ENCODE measurements at places on chromosomes 11 and 22. TPM values are rescaled to one million over a fixed set of nuclear protein-coding genes. Genes with fewer than 3 reads are reported as not detected.
A peak's percentile ranks its signal among the peaks of the same experiment; 100 is the strongest.

The EXPH5 gene
- 2.0 TPM for total RNA-seq

The DERL3 gene
- total RNA-seq: 0.66 TPM

The TPBGL gene
- total RNA-seq: 0.80 TPM

The INS gene
- total RNA-seq: not detected

The SUSD2 gene
- 1.5 TPM for total RNA-seq

The PELI3 gene
- total RNA-seq: 20.7 TPM

The SLC1A2 gene
- not detected for total RNA-seq

The TANGO2 gene
- total RNA-seq: 10.5 TPM

The OR10D3 gene
- total RNA-seq: not detected

DNA sequence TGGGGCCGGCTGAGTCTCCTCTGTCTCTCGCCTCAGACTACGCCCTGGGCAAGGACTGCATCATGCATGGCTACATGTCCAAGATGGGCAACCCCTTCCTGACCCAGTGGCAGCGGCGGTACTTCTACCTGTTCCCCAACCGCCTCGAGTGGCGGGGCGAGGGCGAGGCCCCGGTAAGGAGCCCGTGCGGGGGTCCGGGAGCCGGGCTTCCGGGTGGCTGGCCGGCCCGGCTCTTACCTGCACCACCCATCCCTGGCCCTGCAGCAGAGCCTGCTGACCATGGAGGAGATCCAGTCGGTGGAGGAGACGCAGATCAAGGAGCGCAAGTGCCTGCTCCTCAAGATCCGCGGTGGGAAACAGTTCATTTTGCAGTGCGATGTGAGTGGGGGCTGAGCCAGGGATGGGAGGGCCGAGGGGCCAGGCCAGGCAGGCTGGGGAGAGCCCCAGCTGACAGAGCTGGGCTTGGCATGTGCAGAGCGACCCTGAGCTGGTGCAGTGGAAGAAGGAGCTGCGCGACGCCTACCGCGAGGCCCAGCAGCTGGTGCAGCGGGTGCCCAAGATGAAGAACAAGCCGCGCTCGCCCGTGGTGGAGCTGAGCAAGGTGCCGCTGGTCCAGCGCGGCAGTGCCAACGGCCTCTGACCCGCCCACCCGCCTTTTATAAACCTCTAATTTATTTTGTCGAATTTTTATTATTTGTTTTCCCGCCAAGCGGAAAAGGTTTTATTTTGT, 4.1 kb upstream of the ANKRD13D start:
- H3K4me3 ChIP-seq: no peak overlapping the region
- peaks cover 74% of the 10 kb centered on the region for H3K36me3 ChIP-seq

DNA sequence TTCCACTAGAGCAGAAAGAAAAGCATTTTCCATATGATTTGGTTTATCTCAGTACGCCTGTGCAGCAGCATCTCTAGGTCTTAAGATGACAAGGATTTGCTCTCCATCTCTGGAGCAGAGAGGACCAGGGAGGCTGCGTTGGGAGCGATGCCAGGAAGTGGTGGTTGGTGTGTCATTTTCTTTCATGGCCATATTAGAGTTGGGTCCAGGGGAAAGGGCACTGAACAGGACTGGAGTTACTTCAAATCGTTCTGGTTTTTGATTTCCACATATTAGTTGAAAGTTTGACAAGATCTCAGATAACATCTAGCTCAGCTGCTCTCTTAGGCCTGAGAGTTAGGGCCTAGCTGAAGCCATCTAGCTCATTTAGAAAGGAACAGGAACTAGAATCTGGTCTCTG, 157.7 kb downstream of the ADAMTS15 start:
- H3K4me3 ChIP-seq: no peak overlapping the region
- no peak overlapping the region for H3K27ac ChIP-seq
- H3K36me3 ChIP-seq: no peaks in the 10 kb centered on the region
- DNase-seq: no peak

DNA sequence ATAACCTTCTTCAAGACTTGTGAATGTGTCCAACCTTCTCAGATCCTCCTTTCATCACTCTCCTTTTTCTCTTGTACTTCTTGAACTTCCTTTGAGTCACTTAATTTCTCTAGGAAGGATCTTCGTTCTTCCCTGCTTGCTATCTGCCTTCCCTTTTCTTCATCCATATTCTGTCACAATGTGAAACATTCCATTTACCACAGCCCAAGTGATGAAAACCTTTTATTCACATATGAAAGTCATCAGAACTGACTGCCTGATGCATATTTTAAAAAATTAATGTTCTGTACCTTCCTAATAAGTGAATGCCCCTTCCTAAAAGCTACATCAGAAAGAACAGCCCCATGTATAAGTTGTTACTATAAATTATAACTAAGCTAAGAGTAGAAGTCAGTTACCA, 520.4 kb upstream of the LUZP2 start:
- H3K27ac ChIP-seq: no peak overlapping the region
- H3K36me3 ChIP-seq: no peaks in the 10 kb centered on the region
- no peak for DNase-seq
- no peaks in the 10 kb centered on the region for H3K4me1 ChIP-seq

DNA sequence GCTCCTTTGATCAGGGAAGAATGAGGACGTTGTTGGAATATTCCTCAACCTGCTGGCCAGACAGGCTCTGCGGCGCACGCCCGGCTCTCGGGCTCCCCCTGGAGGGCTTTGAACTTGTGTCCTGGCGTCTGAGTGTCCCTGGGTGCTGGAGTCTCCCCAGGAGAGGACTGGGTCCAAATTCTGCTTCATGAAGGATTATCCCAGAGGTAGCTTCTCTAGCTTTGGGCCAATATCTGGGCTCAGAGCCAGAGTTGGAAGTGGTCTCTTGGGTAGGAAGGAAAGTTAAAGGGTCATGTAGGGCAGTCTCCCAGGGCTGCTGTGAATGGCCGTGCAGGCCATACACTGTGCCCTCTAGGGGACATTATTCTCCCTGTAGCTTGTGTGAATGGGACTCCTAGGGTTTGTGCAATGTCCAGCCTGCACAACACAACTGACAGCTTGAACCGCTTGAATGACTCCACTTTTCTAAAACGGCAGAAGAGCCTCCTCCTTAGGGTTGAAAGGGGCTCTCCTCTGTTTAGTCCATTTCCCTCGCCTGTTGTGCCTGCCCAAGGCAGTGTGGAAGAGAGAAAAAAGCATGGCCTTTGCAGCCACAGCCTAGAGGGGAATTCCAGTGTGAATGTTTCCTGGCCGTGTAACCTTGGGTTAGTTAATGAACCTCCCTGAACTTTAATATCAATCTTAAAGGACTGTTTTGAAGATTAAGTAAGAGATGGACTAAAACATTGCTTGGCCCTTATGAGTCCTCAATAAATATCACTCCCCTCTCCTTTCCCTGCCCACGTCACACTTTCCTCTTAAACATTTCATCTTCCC, 111.2 kb upstream of the THY1 start:
- H3K27ac ChIP-seq: no peak overlapping the region
- H3K4me1 ChIP-seq: no peaks in the 10 kb centered on the region
- peak; percentile 62 for DNase-seq
- H3K36me3 ChIP-seq: no peaks in the 10 kb centered on the region
- peaks cover 2% of the 10 kb centered on the region for H3K27me3 ChIP-seq

GRCh38 chr11:128704517-128704916, 10.6 kb downstream of the FLI1 start:
- no peak overlapping the region for H3K4me3 ChIP-seq
- peaks cover 80% of the 10 kb centered on the region for H3K4me1 ChIP-seq
- no peak for DNase-seq

DNA sequence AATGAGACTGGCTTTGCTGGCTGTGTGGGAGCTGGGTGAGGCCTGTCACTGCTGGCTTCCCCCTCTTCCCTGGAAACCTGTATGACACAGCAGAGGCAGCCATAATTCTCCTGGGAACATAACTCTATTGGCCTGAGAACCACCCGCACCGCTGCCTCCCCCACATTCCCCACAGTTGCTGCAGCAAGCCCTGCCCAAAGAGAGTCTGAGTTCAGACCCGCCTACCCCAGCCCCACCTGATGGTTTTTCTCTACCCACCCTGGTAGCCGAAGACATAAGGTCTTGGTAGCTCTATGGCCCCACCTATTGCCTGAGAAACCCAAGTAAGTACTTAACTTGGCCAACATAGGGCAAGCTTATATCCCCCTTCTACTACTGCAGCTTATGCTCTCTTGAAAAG, 174.8 kb downstream of the C11orf91 start:
- H3K36me3 ChIP-seq: no peaks in the 10 kb centered on the region
- no peaks in the 10 kb centered on the region for H3K27me3 ChIP-seq
- no peak overlapping the region for H3K4me3 ChIP-seq
- H3K4me1 ChIP-seq: no peaks in the 10 kb centered on the region
- no peak for DNase-seq

- H3K36me3 ChIP-seq: no peaks in the 10 kb centered on the region
- H3K27me3 ChIP-seq: no peaks in the 10 kb centered on the region
- no peak overlapping the region for H3K4me3 ChIP-seq
Measured at GRCh38 chr11:32225571-32226285, 134.9 kb downstream of the RCN1 start.

- peak overlapping the region; percentile 1 for H3K4me3 ChIP-seq
- peak; percentile 92 for DNase-seq
- H3K27me3 ChIP-seq: no peaks in the 10 kb centered on the region
Measured at GRCh38 chr11:117815262-117815803, 9.2 kb downstream of the FXYD2 start.

DNA sequence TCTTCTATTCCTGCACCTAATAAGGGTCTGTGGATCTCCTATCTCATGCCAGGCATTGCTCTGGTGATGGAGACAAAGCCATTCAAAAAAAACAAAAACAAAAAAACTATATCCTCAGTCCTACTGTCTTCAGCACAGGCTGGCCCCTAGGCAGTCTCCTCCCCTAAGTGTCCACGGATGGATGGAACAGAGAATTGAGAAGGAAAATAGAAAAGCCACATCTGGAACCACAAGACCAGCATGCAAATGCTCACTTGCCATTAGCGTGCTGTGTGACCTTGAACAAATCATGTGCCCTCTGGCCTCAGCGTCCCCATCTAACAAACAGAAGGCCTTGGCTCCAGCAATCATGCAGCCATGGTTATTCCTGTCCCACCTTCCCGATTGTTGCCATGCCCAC, 32.7 kb upstream of the CD82 start:
- no peak overlapping the region for H3K27ac ChIP-seq
- H3K36me3 ChIP-seq: no peaks in the 10 kb centered on the region
- peaks cover 2% of the 10 kb centered on the region for H3K27me3 ChIP-seq
- no peak for DNase-seq
- no peak overlapping the region for H3K4me3 ChIP-seq

DNA sequence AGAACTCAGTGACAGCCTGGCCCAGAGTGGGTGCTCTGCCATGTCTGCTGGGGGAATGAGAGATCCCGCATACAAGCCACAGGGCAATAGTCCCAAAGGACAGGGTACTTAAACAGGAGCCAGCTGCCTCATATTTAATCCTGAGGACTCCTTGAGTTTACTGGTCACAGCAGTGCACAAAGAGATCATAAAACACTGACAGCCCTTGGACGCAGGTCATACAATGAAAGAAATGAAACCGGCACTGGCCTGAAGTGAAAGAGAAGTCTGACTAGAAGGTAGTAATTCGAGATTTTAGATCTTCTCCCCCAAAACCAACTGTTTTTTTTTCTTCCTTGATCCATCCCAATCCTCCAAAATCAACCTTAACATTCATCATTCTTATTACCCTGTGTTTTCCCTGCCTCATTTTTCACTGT, 299.8 kb upstream of the SYN3 start:
- H3K27me3 ChIP-seq: no peaks in the 10 kb centered on the region
- H3K27ac ChIP-seq: no peak overlapping the region
- no peak overlapping the region for H3K4me3 ChIP-seq
- no peak for DNase-seq
- H3K4me1 ChIP-seq: no peaks in the 10 kb centered on the region

GRCh38 chr11:122715548-122716440, 60.3 kb downstream of the UBASH3B start:
- peaks cover 8% of the 10 kb centered on the region for H3K36me3 ChIP-seq
- peaks cover 55% of the 10 kb centered on the region for H3K4me1 ChIP-seq
- H3K27ac ChIP-seq: no peak overlapping the region
- DNase-seq: no peak

- no peak overlapping the region for H3K27ac ChIP-seq
- DNase-seq: no peak
- H3K36me3 ChIP-seq: no peaks in the 10 kb centered on the region
- no peak overlapping the region for H3K4me3 ChIP-seq
- peaks cover 30% of the 10 kb centered on the region for H3K27me3 ChIP-seq
- no peaks in the 10 kb centered on the region for H3K4me1 ChIP-seq
Measured at GRCh38 chr11:6057452-6057851, 26.9 kb upstream of the OR56A1 start.

Measured in CD4-positive, alpha-beta T cell (primary cell).